ENCODE measurements at places on chromosomes 5 and 9.

DNA sequence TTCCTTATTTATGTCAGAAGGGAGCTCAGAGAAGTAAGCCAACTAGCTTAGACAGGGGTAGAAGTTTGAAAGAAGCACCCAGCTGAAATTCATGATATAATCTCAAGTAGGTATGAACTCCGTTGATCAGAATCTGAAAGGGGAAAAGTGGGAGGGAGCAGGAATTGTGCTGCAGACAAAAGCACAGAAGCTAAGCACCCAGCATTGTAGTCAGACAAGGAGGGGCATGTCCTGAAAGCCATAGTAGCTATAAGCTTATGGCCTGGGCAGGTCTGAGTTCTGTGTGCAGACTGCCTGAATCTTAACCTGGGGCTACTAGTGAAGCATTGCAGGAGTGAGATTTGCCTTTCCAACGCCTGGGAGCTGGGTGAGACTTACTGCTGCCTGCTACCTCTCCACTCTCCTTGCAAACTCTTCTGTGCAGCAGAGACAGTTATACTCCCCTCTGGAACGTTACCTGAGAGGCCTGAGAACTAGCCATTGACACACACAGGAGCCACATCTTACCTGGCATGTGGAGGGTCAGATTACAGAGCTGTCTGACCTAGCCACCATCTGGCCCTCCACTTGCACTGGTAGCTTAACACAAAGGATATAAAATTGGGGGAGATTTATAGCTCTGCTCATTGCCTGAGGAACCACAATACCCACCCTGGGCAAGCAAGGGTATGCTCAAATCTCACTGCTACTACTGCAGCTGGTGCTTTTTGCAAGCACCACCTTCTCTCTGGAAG, 9.8 kb upstream of the CYLC2 start:
- no peak for DNase-seq

DNA sequence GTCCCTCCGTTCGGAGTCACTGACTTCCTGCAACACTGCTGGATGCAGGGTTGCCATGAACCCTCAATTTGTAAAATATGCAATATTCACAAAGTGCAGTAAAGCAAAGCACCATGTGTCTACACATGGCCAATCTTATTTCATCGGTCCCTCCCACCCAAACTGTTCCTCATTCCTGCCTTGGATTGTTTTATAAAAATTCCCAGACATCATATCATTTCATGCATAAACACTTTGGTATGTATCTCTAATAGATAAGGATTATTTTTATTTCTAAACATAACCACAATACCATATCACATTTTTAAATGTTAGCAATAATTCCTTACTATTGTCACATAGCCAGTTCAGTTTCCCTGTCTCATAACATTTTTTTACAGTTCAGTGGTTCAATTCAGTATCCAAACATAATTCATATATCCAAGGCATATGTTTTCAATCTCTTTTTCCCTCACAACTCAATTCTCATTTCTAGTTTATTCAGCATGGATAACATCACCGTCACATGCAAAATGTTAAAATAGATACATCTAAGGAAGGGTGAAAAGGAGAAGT, 82.0 kb upstream of the PCAT7 start:
- DNase-seq: no peak

- no peak for DNase-seq
Measured at GRCh38 chr5:89988998-89989655, 420.4 kb downstream of the CETN3 start.

GRCh38 chr5:171480239-171480638, 60.8 kb downstream of the FGF18 start:
- DNase-seq: no peak

DNA sequence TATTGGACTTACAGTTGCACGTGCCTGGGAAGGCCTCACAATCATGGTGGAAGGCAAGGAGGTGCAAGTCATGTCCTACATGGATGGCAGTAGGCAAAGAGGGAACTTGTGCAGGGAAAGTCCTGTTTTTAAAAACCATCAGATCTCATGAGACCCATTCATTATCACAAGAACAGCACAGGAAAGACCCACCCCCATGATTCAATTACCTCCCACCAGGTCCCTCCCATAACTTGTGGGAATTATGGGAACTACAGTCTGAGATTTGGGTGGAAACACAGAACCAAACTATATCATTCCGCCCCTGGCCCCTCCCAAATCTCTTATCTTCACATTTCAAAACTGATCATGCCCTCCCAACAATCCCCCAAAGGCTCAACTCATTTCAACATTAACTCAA, 75.6 kb downstream of the ZFAND5 start:
- DNase-seq: no peak

- no peak for DNase-seq
Measured at GRCh38 chr5:143931986-143932385, 120.0 kb downstream of the HMHB1 start.

GRCh38 chr5:172932313-172933017, 26.8 kb upstream of the RPL26L1 start:
- no peak for DNase-seq

DNA sequence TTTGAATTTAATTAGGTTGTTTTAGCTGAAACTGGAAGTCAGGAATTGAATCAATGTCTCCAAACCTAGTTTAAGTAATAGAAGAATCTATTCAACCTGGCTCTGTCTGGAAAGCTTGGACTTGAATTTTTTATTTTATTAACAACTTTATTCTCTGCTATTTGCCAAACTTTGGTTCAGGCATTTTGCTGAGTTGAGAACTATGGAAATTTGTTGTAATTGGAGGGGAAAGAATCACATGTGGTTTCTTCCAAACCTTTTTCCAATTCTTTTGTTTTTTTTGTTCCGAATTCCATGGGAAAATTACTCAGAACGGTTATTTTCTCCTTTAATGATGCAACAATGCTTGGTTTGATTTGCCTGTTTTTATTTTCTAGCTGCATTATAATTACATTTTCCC, 98.2 kb upstream of the RPS23 start:
- no peak for DNase-seq

DNA sequence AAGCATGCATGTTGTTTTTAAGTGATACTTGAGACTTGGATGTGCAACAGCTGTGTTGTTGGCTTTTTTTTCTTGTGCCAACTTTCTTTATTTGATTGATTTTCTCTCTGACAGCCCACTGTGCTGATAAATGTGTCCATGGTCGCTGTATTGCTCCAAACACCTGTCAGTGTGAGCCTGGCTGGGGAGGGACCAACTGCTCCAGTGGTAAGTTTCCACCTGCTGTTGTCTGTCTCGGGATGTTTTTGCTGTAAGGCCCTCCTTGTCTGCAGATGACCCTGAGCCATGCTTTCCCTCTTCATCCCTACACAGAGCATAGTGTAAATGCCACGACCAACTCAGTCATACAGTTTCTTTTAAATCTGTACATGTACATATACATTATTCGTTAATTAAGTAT, 79.2 kb downstream of the MEGF10 start:
- DNase-seq: no peak

GRCh38 chr5:175328176-175328575, 115.8 kb downstream of the DRD1 start:
- DNase-seq: no peak

DNA sequence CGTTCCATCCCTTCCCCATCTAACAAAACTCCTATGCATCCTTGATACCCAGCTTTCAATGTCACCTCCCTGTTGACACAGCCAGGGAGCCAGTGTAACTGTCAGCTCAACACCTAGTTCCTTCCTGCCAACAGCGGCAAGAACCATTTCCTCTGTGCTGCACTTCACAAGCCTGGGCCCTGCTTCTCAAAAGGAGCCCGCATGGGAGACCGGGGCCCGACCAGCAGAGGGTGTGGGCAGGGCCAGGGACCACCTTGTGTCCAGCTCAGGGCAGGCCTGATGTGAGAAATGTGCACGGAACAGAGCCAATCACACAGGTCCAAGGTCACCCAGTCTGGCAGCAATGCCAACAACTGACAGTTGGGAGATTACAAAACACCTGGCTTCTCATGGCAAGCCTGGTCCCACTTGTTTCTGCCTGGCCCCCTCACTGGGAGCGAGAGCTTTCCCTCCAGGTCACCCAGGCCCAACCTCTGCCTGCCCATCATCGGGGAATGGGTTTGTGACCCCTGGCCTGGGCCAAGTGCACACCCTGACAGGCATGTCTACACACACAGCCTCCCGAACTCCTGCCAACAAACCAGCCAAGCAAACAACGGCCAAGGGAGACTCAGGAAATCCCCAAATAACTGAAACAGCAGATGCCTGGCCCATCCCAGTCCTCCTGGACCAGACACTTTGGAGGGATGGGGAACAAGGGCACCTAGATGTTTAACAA, 3.1 kb downstream of the RNF44 start:
- no peak for DNase-seq

- no peak for DNase-seq
Measured at GRCh38 chr5:96868603-96869371, 7.5 kb upstream of the ERAP2 start.

GRCh38 chr9:115235221-115235620, 117.3 kb upstream of the TNC start:
- DNase-seq: no peak
